ENCODE measurements at places on chromosomes 13 and 19.

GRCh38 chr13:77456271-77456670, 79.2 kb upstream of the SCEL start:
- DNase-seq, result no peak

GRCh38 chr19:12783849-12784393, 7.4 kb upstream of the JUNB start:
- DNase-seq, result no peak

GRCh38 chr19:55369653-55370304, 484 bp downstream of the IL11 start:
- DNase-seq, result no peak

DNA sequence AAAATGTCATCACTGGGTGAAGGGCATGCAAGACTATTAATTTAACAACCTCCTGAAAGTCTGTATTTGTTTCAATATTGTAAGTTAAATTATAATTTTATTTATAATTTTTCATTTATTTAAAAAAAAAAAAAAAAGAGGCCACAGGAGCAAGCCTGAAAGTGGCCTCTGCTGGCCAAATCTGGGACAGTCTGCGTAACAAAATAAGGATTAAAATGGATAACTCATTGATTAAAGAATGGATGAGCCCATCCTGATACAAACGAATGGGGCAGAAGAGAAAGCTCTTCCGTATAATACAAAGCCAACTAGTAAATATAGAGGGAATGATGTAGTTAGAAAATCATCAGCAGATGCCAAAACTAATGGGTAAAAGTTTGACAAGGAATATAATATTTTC, 36.2 kb downstream of the SUCLA2 start:
- no peak for DNase-seq
